ENCODE measurements at places on chromosomes 7 and 10. TPM values are rescaled to one million over a fixed set of nuclear protein-coding genes. Genes with fewer than 3 reads are reported as not detected.

DNA sequence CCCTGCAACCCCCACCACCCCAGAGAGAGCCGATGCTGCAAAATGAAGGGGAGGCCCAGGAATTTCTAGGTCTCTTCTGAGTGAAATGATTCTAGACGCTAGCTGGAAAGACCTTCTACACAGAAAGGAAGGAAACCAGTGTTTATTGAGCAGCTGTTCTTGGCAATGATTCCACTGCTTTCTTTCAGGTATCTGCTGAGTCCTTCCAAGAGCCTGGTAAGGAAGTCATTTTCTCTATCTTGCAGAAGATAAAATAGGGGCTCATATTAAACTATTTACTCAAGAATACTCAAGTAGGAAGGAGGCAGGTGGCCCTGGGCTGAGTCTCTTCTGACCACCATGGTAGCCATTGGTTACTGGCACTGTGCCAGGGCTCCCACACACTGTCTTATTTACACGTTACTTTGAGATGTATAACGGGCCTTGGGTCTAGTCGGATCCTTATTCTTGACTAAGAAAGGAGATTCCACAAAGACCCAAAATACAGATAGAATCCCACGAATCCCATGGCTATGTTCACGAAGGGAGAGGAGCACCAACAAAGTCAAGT is 112.1 kb downstream of the GALNT11 start:
- no peak for DNase-seq

Gene ABCB4
- total RNA-seq, result not detected

GRCh38 chr7:83486957-83487356 is 162.0 kb downstream of the SEMA3E start:
- DNase-seq, result no peak

- no peak for DNase-seq
Observed at GRCh38 chr10:117001144-117001543, 3.8 kb downstream of the SHTN1 start.

Gene PNLIP
- total RNA-seq, result not detected

Gene GTPBP4
- total RNA-seq, result 194 TPM

Gene OPN1SW
- total RNA-seq, result not detected

Gene CDCA7L
- total RNA-seq, result 111 TPM

GRCh38 chr10:61063901-61064300 is 119.9 kb upstream of the RHOBTB1 start:
- DNase-seq, result no peak

Gene ASAH2B
- 4.5 TPM for total RNA-seq

DNA sequence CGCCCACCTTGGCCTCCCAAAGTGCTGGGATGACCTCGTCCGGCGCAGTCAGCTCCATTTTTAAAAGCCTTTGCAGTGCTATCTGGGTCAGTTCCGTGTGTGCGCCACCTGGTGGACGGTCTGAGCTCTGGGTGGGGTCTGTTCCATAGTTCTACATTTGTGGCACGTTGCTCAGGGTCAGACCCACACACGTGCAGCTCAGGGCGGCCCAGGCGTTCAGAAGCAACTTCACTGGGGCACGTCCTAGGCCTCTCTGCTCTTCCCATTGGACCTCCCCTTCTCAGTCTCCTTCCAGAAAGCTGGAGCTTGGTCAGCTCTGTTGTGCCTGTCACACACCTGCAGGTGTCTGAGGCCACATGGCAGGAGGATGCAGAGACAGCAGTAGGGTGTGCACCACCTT is 137.9 kb downstream of the DNAJB6 start:
- no peak for DNase-seq

Gene NRG3
- not detected for total RNA-seq

DNA sequence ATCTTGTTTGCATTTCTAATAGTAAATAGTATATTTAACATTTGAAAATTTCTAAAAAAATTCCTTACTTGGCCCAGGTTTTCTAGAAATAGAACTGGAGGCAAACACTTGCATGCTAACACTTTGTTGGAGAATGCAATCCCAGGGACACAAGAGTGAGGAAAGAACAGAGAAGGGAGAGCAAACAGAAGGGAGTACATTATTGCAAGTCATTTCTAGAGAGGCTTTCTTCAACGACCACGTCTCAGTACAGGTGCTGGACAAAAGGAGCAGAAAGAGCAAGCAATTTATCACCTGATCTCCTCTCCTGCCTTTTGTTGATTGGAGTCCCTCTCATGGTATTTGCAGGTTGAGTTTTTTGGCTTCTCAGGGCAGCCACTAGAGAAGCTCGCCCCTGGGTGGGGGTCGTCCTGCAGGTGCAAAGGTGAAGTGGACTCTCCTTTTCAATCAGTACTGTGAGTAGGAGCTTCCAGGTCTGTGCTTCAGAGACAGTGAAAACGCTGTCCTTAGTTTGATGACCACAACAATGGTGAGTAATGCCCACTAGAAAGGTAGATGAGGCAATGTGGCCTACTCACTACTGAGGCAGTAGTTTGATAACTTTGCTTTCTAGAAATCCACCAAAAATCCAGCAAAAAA is 5.2 kb downstream of the CPED1 start:
- no peak for DNase-seq

- no peak for DNase-seq
Observed at GRCh38 chr10:77333610-77334340, 303.8 kb downstream of the KCNMA1 start.

DNA sequence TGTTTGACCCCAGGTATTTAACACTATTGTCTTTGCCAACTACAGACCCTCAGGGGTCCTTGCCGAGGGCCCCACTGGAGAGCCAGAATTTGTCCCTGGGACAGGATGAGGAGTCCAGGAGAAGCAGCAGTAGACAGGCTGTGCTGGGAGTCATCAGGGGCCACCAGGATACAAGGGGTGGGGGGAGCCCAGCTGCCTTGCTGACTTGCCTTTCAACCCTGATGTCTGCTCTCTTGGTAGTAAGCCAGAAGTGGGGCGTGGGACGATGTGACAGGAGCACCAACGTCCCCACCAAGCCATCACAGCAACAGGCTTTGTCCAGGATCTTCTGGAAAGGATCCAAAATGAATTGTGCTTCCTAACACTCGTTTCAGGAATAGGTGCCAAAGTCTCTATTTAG is 62.4 kb upstream of the CDCA7L start:
- no peak for DNase-seq

- no peak for DNase-seq
Observed at GRCh38 chr10:123250640-123251039, 96.4 kb downstream of the BUB3 start.

- DNase-seq, result peak; percentile 78
Observed at GRCh38 chr10:6089334-6090219, 743 bp downstream of the RBM17 start.

Gene ATOH7
- not detected for total RNA-seq

DNA sequence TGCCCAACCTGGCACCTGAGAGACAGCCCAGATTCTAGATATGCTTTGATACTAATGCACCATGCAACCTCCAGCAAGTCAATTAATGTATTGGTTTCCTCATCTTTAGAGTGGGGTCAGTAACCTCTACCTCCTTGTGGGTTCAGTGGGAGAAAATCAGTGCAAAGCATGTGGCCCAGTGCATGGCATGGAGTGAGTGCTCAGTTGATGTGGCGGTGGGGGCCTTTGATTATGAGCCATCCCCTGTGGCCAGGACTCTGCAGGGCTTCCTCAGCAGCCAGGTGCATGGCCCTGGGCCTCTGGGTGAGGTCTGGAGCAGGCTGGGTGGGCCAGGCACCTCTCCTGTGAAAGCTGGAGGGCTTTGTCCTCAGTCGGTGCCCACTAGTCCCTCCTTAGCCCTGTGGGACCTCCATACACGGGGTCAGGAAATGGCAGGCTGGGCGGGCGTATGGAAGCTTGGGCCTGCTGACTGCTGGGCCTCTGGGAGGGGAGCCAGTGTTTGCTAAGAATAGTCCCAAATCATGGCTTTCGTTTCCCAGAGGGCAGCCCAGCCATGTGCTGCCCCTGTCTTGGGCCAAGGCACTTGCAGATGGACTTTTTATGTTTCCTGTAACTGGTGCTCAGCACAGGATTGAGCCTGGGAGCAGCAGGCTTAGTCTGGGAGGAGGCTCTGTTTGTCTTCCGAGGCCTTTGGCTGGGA is 3.4 kb downstream of the PALD1 start:
- no peak for DNase-seq

GRCh38 chr10:111750165-111750849 is 433.3 kb downstream of the GPAM start:
- no peak for DNase-seq

Gene EBF3
- total RNA-seq, result not detected

DNA sequence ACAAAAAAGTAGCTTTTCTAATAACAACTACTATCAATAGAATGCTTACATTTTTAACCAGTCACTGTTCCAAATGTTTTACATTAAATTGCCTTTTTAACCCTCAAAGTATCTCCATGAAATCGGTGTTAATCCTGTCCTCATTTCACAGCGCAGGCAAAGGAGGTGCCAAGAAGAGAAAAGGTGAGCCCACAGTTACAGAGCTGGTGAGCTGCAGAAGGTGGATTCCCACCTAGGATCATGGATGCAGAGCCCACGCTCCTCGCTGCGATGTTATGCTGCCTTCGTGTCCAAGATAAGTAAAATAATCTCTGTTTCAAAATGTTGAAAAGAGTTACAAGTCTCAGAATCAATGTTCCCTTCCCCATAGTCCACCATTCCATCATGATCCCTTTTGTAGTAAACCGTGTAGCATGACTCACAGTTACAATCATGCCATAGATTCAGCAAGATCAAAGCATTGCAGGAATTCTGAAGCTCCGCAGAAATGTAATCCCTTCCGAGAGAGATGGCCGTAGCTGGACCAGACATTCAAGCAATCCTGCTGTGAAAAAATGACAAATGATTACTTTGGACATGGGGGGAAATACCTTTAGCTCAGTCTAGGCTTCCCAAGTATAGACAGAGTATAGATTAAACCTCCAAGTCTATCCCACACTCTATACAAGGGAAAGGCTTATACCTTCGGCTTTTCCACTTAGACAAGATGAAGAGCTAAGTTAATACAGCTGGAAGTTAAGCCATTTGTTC is 394.7 kb upstream of the AKR1E2 start:
- no peak for DNase-seq

DNA sequence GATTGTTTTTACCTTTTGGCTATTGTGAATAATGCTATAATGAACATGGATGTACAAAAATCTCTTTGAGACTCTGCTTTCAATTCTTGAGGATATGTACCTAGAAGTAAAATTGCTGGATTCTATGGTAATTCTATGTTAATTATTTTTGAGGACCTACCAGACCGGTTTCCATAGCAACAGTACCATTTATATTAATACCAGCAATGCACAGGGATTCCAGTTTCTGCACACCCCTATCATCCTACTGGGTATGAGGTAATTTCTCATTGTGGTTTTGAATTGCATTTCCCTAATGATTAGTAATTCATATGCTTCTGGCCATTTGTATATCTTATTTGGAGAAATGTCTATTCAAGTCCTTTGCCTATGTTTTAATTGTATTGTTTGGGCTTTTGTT is 9.9 kb upstream of the PPP1R9A start:
- no peak for DNase-seq

DNA sequence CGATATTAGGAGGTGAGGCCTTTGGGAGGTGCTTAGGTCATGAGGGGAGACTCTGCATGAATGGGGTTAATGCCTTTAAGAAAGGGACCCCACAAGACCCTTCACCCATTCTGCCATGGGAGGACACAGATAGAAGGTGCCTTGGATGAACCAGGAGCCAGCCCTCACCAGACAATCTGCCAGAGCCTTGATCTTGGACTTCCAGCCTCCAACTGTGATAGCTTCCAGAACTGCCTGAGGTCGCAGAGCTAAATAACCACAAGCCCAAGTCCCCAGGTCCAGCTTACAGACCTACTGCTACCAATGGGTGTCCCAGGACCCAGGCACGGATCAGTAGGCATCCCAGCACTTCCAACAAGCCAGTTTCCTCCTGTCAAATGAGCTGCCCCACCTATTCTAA is 37.5 kb downstream of the TNS3 start:
- DNase-seq, result no peak

DNA sequence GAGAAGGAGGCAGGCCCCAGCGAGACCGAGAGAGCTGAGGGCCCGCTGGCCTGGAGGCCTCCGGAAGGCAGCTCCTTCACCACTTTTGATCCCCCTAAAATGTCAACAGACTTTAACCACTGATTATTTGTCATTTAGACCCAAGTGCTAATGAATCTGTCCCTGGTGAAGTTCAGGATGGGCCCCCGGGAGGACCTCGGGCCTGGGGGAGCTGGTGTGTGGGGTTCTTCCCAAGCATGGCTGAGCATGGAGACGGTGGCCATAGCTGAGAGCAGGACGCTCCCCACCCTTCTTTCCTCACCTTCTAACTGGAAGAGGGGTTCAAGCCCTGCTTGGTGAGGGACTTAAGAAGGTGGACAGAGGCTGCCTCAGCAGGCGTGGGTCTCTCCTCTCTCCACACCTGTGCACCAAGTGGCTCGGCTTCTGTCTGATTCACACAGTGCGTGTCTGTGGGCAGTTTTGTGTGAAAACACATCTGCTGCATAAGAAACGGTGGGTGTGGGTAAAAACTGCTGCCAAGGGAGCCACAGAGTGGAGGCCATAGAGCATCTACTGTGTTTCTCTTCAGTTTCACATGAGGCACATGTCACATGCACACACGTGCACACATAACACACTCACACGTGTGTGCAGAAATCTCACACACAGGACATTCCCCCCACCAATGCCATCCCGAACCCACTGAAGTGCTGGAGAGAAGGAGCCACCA is 53.5 kb upstream of the VIPR2 start:
- peak; percentile 56 for DNase-seq

GRCh38 chr10:58064714-58065528 is 202.8 kb downstream of the IPMK start:
- no peak for DNase-seq

- peak; percentile 97 for DNase-seq
Observed at GRCh38 chr10:130136226-130137089, at the start of gene GLRX3. GLRX3 (plus strand) TSS chr10:130136391; CDS start chr10:130136421, 30 bp downstream.

Gene OR6B1
- not detected for total RNA-seq

DNA sequence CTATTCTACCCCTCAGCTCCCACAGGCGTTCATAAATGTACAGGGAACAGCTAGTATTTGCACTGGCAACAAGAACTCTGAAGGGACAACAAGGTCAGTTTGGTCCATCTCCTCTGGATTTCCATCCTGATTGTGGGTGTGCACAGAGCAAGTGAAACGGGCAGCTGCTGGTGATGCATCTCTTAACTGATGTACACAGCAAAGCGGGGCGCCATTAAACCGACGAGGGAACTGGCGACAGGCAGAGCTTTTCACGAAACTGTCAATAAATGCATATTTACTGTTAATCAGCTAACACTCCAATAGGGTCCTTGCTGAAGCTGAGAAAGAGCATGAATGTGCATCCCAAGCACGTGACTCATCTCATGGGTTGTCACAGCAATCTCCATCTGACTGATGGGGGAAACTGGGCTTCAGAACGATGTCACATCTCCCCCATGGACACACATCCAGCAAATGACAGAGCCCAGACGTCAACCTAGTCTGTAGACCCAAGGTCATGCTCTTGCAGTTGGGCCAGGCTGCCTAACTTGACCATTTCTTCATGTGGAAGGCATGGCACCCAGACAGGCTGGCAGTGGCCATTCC is 54.2 kb downstream of the FAM53B start:
- no peak for DNase-seq

- DNase-seq, result no peak
Observed at GRCh38 chr7:95590387-95591248, 5.7 kb downstream of the PDK4 start.

All from activated CD4-positive, alpha-beta T cell treated with anti-CD3 and anti-CD28 coated beads, Interleukin-2, amount 10 ng/mL, durations not matched to agents 24 days and 14 days (primary cell).